Uterus (tissue), 4 donors: ENCODE measurements at places on chromosomes 5 and 9. TPM values are rescaled to one million over a fixed set of nuclear protein-coding genes. Genes with fewer than 3 reads are reported as not detected.

- H3K4me1 ChIP-seq: no peaks in the 10 kb centered on the region
- no peak for DNase-seq
- no peaks in the 10 kb centered on the region for H3K36me3 ChIP-seq
These were observed 82.6 kb downstream of the ADRB2 start for GRCh38 chr5:148909040-148909439.

DNA sequence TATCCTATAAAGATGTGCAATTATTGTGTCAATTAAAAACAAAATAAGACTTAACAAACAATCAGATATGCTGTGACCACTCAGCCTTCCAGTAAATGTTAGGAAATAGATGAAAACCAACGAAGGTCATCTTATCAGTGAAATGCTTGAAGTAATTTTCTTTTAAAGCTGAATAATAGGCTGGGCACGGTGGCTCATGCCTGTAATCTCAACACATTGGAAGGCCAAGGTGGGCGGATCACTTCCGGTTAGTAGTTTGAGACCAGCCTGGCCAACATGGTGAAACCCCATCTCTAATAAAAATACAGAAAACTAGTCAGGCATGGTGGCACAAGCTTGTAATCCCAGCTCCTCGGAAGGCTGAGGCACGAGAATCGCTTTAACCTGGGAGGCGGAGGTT, 31.2 kb downstream of the NLN start:
- no peak for DNase-seq
- H3K36me3 ChIP-seq: no peaks in the 10 kb centered on the region
- H3K27me3 ChIP-seq: no peaks in the 10 kb centered on the region
- no peak overlapping the region for H3K27ac ChIP-seq
- no peaks in the 10 kb centered on the region for H3K4me1 ChIP-seq
- no peak overlapping the region for H3K4me3 ChIP-seq

- H3K27me3 ChIP-seq: no peaks in the 10 kb centered on the region
- no peak for DNase-seq
- H3K27ac ChIP-seq: no peak overlapping the region
These were observed 21.4 kb downstream of the WDR70 start for GRCh38 chr5:37400501-37400900.

DNA sequence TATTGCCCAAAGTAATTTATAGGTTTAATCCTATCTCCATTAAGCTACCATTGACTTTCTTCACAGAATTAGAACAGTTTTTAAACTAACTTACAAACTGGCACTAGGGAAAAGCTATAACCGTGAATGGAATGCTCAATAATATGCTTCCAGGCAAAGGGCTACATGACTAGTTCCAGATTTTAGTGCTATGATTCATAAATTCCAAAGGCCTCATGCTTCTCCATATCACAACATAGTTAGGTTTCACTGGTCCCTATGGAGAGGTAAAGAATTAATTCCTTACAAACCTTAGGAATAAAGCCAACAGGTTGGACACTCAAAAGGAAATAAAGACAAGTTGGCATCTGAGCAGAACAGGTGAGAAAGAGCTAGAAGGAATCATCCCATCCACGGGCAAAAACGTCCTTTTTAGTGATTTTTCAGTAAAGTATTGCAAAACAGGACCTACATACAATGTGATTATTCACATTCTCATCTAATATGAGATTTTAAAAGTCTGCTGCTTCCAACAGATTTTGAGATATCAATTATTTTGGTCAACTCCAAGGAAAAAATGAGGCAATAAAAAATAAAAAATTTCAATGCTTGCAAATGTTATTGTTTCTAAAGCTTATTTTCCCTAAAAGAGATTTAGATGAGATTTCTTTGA, 97.0 kb upstream of the TARS1 start:
- H3K27ac ChIP-seq: peak overlapping the region; percentile 33
- no peaks in the 10 kb centered on the region for H3K4me1 ChIP-seq
- DNase-seq: no peak

DNA sequence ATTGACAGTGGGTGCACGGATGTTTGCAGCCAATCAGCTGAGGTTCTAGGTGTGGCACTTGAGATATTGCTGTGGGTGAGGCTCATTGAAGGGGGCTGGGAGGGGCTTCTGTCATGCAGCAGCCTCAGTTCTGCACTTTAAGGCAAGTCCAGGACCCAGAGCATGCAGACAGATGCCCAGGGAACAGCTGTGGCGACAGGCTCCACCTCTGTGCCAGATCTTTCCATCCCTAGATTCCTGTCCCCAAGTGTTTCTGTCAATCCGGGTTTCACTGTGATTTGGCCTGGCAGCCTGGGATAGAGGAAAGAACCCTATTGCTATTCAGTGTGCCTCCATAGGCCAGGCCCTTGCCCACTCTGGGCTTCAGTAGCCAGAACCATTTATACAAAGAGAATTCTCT, 20.8 kb upstream of the CERCAM start:
- H3K4me3 ChIP-seq: no peak overlapping the region
- H3K4me1 ChIP-seq: no peaks in the 10 kb centered on the region
- H3K27ac ChIP-seq: no peak overlapping the region
- no peaks in the 10 kb centered on the region for H3K36me3 ChIP-seq

- no peaks in the 10 kb centered on the region for H3K36me3 ChIP-seq
- no peak overlapping the region for H3K27ac ChIP-seq
- H3K4me3 ChIP-seq: no peak overlapping the region
These were observed 27.3 kb downstream of the CPEB4 start for GRCh38 chr5:173915310-173916014.

DNA sequence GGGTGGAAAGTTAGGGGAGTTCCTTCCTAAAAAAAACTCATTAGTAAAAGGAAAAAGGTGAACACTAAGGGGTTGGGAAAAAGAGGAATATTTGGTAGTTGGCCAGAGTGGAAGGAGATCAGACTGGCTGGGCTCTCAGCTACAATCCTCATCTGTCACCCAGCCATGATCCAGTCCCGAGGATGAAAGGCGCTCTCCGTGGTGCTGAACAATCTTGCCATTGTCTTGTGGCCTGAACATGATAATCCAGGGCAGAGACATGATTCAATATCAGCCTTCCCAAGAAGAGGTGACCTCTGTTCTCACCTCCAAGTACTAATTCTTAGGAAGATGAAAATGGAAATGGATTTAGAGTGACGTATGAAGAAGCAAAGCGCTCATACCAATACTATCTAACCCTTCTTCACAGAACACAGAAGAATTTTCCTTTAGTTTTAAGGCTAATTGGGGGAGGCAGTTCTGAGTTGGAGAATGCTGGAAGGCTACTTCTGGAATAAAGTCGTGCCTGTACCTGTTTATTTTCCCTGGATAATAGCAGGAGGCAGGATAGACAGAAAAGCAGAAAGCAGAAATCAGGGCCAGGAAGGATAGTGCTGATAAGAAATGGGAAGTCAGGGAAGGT, 36.6 kb upstream of the MYORG start:
- H3K27ac ChIP-seq: no peak overlapping the region
- DNase-seq: no peak
- H3K27me3 ChIP-seq: no peaks in the 10 kb centered on the region
- no peaks in the 10 kb centered on the region for H3K4me1 ChIP-seq
- no peak overlapping the region for H3K4me3 ChIP-seq

DNA sequence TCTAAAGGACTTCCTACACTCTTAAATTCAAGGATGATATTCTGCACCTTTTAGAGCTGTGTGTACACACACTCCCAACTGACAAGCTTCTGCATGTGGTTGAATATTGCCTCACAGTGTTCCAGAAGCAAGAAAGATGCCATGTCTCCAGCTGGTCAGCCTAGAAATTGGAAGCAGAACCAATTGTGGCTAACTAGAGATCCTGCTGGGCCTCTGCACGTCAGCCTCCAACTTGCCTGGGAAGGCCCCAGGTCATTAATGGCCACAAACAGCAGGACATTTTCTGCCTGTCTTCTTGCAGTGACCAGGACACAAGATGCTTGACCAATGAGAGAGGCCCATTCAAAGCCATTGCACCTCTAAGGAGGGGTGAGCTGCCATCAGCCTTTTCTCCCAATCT, 571.9 kb upstream of the BRINP1 start:
- no peaks in the 10 kb centered on the region for H3K4me1 ChIP-seq
- no peaks in the 10 kb centered on the region for H3K27me3 ChIP-seq
- H3K27ac ChIP-seq: no peak overlapping the region
- H3K4me3 ChIP-seq: no peak overlapping the region
- H3K36me3 ChIP-seq: no peaks in the 10 kb centered on the region

GRCh38 chr5:180241600-180241999, 32.6 kb upstream of the RASGEF1C start:
- no peaks in the 10 kb centered on the region for H3K36me3 ChIP-seq
- DNase-seq: no peak
- no peak overlapping the region for H3K27ac ChIP-seq
- H3K4me1 ChIP-seq: no peaks in the 10 kb centered on the region
- H3K27me3 ChIP-seq: no peaks in the 10 kb centered on the region
- no peak overlapping the region for H3K4me3 ChIP-seq

DNA sequence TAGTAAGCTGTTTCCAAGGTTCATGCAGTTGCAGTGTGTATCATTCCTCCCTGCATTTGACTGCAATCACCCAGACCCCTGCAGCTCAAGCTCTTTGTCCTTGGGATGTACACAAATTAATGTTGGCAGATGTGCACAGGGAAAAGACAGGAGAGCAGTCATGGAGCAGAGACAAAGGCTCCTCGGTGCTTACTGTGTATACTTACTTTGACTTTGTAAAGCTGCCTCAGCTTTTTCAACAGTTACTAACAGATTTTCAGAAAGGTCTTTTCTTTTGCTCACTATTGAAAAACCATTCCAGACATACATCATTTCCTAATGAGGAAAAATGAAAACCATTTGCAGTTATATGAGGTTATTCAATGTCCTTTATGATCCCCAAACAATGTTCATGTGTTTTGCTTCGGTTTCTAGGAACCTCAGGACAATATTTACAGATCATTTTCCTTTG, 124.9 kb downstream of the TTC39B start:
- no peaks in the 10 kb centered on the region for H3K27me3 ChIP-seq
- H3K4me3 ChIP-seq: no peak overlapping the region
- H3K4me1 ChIP-seq: no peaks in the 10 kb centered on the region
- H3K36me3 ChIP-seq: no peaks in the 10 kb centered on the region
- no peak overlapping the region for H3K27ac ChIP-seq

DNA sequence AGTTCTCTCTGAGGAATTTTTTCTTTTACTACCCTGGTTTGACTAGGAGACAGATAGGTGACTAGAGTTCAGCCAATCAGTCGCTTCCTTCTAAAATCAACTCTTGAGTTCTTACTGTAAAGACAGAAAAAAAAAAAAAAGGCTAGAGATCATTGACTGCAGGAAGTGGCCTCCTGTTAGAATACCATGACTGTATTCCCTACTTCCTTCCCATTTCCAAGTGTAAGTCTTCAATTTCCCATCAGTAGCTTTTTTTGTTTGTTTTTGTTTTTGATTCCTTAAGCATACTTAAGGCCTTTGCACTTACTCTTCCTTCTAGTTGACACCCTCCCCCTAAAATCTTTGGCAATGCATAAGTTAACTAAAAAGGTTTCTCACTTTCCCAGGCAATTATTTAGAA, 154.3 kb downstream of the HMHB1 start:
- no peak for DNase-seq
- no peaks in the 10 kb centered on the region for H3K27me3 ChIP-seq
- no peaks in the 10 kb centered on the region for H3K36me3 ChIP-seq
- H3K27ac ChIP-seq: no peak overlapping the region

- DNase-seq: peak; percentile 94
- no peak overlapping the region for H3K4me3 ChIP-seq
- H3K36me3 ChIP-seq: no peaks in the 10 kb centered on the region
- no peaks in the 10 kb centered on the region for H3K27me3 ChIP-seq
These were observed 173.6 kb downstream of the FANCC start for GRCh38 chr9:95143591-95144561.

- H3K27me3 ChIP-seq: no peaks in the 10 kb centered on the region
- H3K4me3 ChIP-seq: no peak overlapping the region
- DNase-seq: no peak
- no peaks in the 10 kb centered on the region for H3K4me1 ChIP-seq
These were observed 251.3 kb upstream of the RFX3 start for GRCh38 chr9:3777137-3777536.

The SPINK6 gene
- not detected for total RNA-seq

The ZNF484 gene
- total RNA-seq: 12.6 TPM

The IFNA13 gene
- not detected for total RNA-seq
